ENCODE measurements at places on chromosomes 5 and 9. TPM values are rescaled to one million over a fixed set of nuclear protein-coding genes. Genes with fewer than 3 reads are reported as not detected.

DNA sequence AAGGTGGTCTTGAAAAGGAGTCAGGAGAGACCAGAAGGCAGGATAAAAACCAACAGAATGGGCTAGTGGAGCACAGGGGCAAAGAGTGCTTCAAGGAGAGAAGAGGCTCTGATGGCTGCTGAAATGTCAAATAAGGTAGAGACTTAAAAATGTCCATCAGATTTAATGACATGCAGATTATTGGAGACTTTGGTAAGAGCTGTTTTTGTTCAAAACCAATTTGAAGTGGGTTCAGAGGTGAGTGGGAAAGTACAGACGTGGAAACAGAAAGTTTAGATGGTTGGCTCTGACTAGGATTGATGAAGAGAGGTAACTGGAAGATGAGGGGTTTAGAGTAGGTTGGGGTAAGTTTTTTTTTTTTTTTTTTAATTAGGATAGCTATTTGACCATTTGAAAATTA, 14.1 kb downstream of the SLC25A46 start:
- no peak for DNase-seq

- no peak for DNase-seq
These were observed 67.2 kb downstream of the MRPL36 start for GRCh38 chr5:1732238-1732941.

GRCh38 chr5:109907189-109907588, 217.5 kb downstream of the MAN2A1 start:
- DNase-seq = no peak

GRCh38 chr5:7802855-7803254, 48.1 kb downstream of the CFAP90 start:
- DNase-seq = no peak

- DNase-seq = no peak
These were observed 437.3 kb upstream of the ADAMTSL1 start for GRCh38 chr9:18036422-18037187.

GRCh38 chr5:171984748-171985419, 21.6 kb downstream of the FBXW11 start:
- no peak for DNase-seq

GRCh38 chr9:95626885-95627558, 110.3 kb upstream of the PTCH1 start:
- DNase-seq = no peak

- no peak for DNase-seq
These were observed 224.9 kb downstream of the CACNA1B start for GRCh38 chr9:138102246-138103051.

DNA sequence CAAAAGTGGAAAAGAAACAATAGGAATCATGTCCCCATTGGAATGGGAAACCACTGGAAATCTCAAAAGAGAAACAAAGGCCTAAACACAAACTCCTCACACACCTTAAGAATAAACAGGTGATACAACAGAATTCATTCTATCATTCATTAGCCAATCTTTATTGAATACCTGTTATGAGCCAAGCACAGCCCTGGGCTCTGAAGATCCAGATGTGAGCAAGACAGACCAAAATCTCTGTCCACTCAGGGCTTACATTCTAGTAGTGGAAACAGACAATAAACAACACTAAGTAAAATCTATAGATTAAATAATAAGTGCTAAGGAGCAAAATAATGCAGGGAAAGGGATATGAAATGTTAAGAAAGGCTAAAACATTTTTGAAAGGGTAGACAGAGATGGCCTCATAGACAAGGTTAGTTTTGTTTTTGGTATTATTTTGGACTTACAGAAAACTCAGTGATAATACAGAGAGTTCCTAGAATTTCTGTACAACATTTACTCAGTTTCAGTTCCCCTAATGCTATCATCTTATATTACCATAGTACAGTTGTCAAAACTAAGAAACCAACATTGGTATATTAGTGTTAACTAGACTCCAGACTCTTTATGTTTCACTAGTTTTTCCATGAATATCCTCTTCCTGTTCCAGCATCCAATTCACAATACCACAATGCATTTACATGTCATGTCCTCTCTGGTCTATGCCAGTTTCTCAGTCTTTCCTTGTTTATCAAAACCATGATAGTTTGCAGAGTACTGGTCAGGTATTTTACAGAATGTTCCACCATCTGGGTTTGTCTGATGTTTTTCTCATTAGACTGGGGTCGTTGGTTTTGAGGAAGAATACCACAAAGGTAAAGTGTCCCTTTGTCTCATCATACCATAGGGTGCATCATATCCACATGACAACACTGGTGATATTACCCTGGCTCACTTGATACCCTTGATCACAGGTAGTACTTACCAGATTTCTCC, 103.7 kb downstream of the SIL1 start:
- no peak for DNase-seq

DNA sequence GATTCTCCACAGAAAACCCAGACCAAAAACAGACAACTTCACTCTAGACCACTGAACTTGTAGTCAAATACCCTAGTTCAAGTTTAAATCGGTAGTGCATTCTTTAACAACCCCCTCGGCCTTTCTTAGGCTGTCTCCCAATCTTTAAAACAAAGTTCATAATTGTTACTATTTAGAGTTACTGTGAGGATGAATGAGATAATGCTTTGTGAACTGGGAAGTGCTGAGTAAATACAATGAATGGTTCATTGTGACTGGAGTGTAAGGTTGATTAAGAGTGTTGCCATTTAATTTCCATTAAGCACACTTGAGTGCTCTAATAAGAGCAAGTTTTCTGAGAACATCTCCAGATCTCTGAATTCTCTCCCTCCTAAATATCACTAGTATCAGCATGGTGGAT, 228.8 kb upstream of the PIK3R1 start:
- no peak for DNase-seq

GRCh38 chr5:160029540-160030139, 20.7 kb downstream of the TTC1 start:
- no peak for DNase-seq

DNA sequence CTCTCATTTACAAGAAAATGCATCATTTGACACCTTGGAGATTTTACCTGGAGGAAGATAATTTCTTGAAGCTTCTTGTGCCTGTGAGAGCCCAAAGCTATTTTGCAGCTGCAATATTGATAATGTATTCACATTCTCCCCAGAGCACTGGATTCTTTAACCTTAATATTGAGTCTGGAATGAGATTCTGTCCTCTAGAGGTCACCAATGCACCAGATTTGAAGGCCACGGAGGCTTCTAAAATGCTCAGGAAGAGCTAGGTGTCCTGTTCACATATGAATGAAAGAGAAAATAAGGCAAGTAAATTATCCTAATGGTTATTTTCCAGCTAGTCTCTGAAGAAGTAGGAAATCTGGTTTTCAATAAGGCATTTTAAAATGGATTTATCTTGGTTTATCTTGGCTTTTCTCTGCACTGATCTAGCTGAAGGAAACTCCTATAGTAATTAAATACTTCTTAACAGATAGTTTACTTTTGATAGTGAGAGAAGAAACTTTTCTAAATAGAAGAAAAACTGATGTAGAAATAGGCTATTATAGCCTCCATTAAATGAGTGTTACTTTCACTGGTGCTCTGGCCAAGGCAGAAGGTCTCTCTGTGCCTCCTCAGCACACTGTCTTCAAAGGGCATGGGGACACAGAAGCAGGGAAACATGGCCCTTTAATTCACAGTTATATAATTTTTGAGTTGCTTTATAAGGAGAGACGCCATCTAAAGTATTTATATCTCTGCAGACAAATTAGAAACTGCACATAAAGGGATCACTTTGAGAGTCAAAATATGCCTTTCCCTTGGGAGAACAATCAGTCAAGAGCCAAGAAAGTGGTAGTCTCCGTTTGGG, 297.0 kb upstream of the ACTBL2 start:
- DNase-seq = peak; percentile 50

DNA sequence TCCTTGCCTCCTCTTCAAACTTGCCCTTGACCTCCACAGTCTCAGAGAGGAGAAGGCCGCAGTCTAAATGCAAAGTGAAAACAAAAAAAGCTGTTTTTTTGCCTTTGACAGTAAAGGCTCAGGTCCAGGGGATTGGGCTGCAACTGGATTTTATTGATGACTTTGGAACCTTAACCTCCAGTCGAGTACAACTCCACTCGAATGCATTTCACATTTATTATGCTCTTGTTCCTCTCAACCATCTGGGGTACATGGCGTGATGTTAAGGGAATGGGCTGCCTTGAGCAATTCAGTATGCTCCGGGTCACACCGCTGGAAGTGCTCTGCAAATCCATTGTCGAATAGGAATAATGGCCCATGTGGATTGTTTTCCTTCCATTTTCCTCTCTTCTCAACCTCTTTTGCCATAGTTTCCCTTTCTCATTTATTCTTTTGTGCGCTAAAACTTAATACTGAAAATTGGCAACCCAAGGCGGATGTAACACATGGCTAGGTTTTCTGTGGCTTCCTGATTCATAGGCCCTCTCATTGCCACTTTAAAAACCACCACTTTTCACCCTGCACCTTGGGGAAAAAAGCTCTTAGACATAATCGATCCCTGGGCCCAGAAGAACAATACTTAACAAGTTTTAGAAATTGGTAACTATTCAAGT, 34.3 kb downstream of the ITK start:
- DNase-seq = no peak

GRCh38 chr9:74846766-74847165, 41.0 kb downstream of the TRPM6 start:
- no peak for DNase-seq

DNA sequence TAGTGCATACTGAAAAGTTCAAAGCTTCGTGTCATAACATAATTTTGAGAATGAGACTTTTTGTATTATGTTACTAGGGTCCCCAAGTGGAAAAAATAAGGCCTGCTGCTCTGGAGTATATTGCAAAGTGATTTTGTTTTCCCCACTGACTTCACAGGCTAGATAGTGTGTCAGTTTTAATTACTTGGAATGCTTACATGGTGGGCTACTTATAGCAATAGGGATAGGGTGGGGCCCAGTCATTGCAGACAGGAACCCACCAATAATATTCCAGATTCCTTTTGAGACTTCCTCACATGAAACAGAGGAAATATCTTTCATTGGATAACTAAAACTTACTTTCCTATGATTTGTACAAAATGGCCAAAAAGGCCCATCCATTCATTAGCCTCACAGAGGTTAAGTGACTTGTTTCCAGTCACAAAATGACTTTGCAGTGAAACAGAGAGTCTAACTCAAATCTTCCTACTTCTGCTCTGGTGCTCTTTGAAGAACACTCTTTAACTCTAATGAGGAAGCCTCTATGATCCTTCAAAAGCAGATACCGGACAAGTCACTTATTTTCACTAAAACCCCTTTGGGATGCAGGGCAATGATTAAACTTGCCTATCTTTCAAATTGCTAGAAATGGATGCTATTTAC, 16.2 kb upstream of the MEF2C start:
- no peak for DNase-seq

- no peak for DNase-seq
These were observed 304.8 kb upstream of the TLE4 start for GRCh38 chr9:79266986-79267385.

DNA sequence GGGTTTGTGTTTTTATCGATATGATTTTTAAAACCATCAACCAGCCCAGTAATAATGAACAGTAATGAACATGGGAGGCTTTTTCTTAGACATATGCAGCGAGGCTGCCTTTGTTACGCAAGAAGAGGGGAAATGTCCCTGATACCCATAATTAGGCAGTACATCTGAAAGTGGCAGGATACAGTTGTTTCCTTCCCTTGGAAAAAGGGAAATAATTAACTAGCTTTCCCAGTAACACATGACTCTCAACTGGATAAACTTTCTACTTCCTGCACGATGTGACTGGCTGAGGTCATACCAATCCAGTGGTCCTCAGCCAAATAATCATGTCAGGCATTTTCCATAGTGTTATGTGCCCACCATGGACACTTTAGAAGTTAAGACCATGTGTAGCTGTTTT, 431.6 kb upstream of the C9orf72 start:
- DNase-seq = no peak

DNA sequence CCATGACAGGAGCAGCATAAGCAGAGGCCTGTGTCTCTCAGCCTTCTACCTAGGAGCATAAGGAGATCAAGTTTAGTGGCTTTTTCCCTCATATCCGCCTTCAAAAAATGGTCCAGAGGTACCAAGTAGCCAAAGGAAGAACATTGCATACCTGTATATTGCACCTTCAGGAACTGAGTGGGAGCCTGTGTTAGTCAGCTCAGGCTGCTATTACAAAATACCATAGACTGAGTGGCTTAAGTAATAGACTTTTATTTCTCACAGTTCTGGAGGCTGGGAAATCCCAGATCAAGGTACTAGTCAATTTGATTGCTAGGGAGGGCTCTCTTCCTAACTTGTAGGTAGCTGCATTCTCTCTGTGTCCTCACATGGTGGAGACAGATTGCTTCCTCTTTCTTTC, 597.4 kb upstream of the PTGER4 start:
- DNase-seq = no peak

- no peak for DNase-seq
These were observed 302.4 kb downstream of the PDE4D start for GRCh38 chr5:59591162-59591561.

DNA sequence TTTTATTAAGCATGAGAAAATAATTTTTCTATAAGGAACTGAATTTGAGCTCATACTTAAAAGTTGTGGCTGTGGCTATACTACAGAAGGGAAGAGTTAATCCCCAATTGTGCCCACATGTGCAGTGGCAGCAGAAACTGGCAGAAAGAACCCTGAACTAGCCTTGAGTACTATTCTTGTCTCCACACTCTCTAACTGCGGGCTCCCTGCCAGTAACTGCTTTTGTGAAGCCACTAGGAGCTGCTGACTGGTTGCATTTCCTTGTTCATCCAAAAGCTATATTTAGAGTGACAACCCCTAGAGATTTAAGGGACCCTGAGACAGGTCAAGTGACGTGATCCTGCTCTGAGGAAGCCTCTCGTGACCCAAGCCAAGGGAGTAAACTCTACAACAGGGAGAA, 238.6 kb downstream of the ELAVL2 start:
- no peak for DNase-seq

GRCh38 chr5:74294231-74294705, 346.3 kb downstream of the ENC1 start:
- DNase-seq = no peak

GRCh38 chr5:106152569-106152968, 1518.2 kb downstream of the EFNA5 start:
- no peak for DNase-seq

- DNase-seq = no peak
These were observed 1080.7 kb upstream of the NUDT12 start for GRCh38 chr5:104643320-104643719.

The ARSI gene
- 0.65 TPM for total RNA-seq

The ZNG1F gene
- 5.2 TPM for total RNA-seq

The VPS13A gene
- total RNA-seq = 16.9 TPM

The C5orf58 gene
- not detected for total RNA-seq

The GPR151 gene
- total RNA-seq = not detected

The SPOCK1 gene
- total RNA-seq = not detected

The FOXD4L6 gene
- total RNA-seq = not detected

The REEP2 gene
- 4.5 TPM for total RNA-seq

The PCDHA9 gene
- not detected for total RNA-seq

Measured in Caco-2 (cell line).